ENCODE measurements at places on chromosomes 7 and 10.

GRCh38 chr7:134645935-134646334, 718 bp upstream of the BPGM start:
- peak; percentile 63 for DNase-seq

GRCh38 chr7:16803125-16803524, 1.7 kb downstream of the AGR2 start:
- DNase-seq = no peak

GRCh38 chr7:87982116-87982515, 48.1 kb downstream of the ADAM22 start:
- DNase-seq = no peak

DNA sequence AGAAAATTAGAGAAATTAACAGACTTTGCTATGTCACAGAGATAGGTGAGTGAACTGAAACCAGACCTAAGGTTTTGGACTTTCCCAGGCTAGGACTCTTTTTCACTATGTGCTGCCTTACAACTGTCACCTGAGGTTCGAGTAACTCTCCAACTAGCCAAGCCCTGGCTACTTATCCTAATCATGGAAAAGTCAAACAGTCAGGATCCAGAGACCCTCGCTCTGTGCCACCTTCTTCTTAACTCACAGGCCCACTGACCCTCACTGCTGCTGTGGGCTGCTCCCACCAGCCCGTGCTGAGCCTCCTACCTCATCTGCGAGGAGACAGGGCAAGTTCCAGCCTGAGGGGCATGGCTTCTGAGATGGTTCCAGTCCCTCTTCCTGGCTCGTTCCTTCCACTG, 211.4 kb upstream of the KLF14 start:
- no peak for DNase-seq

GRCh38 chr10:123614888-123615287, 51.3 kb upstream of the GPR26 start:
- DNase-seq = peak; percentile 60

DNA sequence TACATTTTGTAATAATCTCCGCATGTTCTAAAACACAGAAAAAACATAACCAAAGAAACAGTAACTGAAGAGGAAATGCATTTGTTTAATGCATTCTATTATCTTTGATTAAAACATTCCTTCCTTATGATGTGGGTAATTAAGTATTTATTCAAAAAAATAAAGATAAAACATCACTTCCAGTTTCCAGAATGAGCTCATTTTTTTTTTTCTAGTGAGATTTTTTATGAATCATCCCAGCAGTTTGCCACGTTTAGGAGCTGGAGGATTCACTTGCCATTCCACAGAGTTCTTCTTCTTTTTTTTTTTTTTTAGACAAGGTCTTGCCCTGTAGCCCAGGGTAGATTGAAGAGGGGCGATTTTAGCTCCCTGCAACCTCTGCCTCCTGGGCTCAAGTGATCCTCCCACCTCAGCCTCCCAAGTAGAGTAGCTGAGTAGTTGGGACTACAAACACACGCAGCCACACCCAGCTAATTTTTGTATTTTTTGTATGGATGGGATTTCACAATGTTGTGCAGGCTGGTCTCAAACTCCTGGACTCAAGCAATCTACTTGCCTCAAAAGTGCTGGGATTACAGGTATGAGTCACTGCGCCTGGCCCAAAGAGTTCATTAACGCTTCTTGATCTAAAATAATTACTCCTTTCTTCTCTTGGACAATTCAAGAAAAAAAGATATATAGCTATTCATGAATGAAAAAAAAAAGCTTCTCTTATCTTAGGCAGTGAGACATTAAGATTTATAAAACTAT, 177.3 kb downstream of the DKK1 start:
- peak; percentile 83 for DNase-seq
